ENCODE measurements at places on chromosomes 5 and 9.

GRCh38 chr5:40623480-40624420 lies 56.0 kb upstream of the PTGER4 start:
- DNase-seq, result peak; percentile 84

GRCh38 chr9:86637515-86637914 lies 283.3 kb upstream of the TUT7 start:
- DNase-seq, result peak; percentile 11

GRCh38 chr5:111670826-111671492 lies 86.0 kb downstream of the NREP start:
- DNase-seq, result no peak

- DNase-seq, result no peak
Measured at GRCh38 chr5:139741823-139742172, 53.8 kb upstream of the PSD2 start.

GRCh38 chr5:67620424-67621397 lies 424.1 kb upstream of the CD180 start:
- DNase-seq, result no peak

DNA sequence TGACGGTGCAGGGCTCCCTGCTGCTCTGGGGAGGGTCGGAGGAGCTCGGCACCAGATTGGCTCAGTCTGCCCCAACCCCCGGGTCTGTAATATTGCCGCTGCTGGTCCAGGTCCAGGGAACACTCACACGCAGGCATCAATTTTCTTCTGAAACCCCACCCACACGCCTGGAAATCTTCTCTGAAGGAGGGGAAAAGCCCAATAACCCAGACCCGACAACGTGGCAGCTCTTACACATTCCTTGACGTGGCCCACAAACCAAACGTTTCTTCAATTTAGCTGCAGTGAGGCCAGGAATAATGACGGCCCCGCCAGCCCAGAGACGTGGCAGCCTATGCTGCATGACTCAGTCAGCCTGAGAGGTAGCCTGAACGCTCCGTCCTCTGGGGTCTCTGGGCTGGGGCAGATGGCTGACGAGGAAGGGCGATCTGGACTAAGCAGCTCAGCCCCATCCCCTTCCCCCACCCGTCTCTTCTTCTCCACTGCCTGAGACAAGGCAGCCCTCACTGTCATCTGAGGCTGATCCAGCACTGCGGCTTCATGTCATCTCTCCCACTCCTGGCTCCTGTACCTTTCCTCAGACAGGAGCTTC lies 9.9 kb upstream of the SPARC start:
- DNase-seq, result no peak

GRCh38 chr5:158943057-158943456 lies 156.7 kb downstream of the EBF1 start:
- DNase-seq, result no peak

DNA sequence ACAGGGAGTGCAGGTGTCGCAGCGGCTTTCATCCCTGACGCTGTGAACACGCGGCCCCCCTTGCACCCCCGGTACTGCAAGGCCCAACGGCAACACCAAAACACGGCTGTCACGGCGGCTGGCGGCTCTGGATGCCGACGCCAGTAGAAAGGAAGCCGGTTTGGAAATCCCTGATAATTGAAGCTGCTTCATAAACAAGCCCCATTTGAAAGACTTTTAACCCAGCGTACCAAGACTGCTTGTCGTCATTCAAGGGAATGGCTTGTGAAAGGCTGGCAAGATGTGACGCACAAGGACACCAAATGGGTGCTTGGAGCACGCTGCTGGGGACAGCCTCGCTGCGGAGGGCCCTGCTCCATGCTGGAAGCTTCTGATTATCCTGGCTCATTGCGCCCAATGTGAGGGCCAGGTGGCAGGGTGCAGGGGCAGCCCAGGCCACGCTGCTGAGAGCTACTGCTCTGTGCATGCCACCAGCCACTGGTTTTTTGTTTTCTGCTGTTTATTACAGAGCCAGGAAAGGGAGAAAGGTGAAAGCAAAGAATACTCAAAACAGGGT lies 63.1 kb downstream of the GTF3C4 start:
- no peak for DNase-seq

DNA sequence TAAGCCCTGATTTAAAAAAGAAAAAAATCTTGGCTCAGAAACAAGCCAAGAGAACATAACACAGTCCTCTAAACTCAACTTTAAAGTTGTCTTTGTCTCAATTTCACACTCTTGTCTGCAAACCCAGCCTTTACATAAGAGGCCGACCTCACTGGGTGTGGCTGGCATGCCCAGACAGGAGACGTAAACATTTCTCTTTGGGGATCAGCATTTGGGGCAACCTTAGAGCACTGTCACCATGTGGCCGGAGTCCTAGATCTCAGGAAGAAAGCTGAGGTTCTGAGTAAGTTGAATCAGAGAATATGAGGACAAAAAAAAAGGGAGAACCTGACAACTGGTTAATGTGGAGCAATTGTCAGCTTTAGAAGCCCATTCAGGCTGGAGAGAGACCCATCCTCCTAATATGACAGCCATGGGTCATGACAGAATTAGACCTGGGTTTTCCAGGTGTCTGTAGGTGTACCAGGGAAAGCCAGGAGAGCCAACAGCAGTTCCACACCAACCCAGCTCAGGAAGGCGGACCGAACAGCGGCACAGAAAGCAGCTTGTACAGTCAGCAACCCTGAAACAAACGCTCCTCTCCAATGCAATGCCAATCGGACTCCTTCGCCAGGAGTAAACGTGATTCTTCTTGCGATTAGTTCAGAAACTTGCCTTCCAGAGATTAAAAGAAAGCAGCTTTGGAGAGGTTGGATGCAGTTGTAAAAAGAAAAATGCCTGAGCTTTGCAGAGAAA lies 97.9 kb upstream of the MAP3K1 start:
- no peak for DNase-seq
